ENCODE measurements at places on chromosomes 13 and 19.

DNA sequence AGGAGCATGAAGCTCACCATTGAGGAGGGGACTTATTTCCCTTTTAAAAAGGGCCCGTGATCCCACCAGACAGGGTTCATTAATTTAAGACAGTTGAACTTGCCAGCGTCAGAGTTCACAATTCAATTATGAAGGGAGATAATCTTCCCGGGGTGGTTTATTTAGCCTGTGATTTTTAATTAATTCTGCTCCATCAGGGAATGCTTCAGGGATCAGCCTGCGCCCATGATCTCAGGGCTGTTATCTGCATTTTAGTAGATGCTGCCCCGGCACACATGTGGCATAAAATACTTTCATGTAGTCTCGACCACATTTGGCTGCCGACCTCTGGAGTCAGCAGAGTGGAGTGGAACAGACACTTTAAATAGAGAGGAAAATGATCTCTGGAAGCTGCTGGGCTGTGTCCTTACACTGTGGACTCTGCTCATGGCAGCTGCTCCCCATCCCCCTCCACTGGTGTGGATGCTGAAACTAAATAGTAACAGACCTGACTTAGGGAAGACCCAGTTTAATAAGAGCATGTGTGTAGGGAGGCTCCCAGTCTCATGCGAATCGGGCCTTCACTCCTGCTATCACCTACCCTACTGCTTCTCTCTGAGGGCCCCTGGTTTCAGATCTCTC is 256.9 kb downstream of the TEX29 start:
- no peak for DNase-seq

- no peak for DNase-seq
Measured at GRCh38 chr13:46594374-46595078, 41.6 kb downstream of the LRCH1 start.

DNA sequence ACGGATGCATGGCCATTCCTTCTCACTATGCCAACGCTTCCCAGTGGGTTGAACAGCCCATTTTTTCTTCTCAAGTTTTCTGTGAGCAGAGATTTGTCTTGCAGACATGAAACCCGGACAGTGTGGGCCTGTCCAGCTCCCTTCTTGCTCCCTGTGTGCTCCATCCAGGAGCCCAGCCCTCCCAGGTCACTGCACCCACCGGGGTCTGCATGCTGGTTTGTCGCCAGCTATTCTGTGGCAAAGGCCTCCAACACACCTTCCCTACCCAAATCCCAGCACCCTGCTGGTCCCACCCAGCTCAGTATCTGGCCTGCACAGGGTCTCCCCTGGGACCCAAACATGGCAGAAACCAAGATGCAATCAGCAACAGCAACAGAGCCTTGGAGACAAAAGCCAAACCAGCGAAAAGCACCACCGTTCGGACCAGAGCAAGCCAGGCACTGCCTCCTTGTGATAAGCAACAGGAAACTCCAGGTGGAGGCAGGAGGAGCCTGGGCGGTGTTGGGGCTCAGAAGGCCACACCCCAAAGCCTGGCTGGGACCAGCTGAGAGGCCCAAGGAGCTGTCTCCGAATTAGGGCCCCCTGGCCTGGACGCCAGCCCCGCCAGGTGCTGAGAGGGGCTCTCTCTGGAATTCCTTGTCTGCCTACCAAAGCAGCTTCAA is 12.2 kb upstream of the SPACA7 start:
- no peak for DNase-seq

DNA sequence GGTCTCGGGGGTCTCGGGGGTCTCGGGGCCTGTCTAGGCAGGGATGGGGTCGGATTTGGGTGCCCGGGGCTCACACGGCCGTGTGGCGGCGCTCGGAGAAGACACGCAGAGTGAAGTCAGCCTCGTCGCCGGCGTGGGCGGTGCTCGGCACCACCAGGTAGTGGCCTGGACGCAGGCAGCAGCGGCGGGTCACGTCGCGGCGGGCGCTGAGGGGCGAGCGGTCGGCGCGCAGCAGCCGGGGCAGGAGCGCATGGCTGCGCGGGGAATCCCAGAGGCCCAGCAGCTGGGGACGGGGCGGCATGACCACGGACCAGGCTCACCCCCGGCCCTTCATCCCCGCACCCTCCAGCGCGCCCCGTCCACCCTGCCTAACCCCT is 8.2 kb downstream of the CAPN12 start:
- peak; percentile 82 for DNase-seq
